CD4-positive, alpha-beta T cell (primary cell): ENCODE measurements at places on chromosomes 4 and X. TPM values are rescaled to one million over a fixed set of nuclear protein-coding genes. Genes with fewer than 3 reads are reported as not detected.

DNA sequence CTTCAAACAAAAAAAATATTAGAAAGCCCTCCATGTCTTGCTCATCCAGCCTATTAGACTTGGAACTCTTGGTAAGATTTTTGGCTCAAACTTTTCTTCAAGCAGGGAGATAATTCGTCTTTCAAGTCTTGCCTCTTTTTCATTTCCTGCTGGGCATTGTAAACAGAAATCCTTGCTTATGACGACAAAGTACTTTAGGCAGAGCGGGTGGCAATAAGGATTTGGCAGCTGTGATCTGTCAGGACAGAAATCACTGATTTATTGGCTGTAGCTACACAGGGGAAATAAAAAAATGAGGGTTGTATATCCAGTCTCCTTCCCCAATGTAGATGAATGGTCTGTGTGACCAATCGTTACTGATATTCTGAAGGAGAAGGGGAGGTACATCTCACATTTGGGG is 121.6 kb downstream of the SLC4A4 start:
- DNase-seq = no peak

The PDGFC gene
- not detected for total RNA-seq

The ESX1 gene
- not detected for total RNA-seq

The DUSP9 gene
- total RNA-seq = not detected

The FAM47A gene
- not detected for total RNA-seq

The CT45A2 gene
- total RNA-seq = not detected
